Progenitor cell of endocrine pancreas (in vitro differentiated cells): ENCODE measurements at places on chromosomes 1 and 21.

GRCh38 chr1:78645723-78646122 is 3.9 kb upstream of the IFI44 start:
- DNase-seq: no peak

GRCh38 chr1:206905295-206906164 is 8.3 kb downstream of the IL24 start:
- no peak for DNase-seq

DNA sequence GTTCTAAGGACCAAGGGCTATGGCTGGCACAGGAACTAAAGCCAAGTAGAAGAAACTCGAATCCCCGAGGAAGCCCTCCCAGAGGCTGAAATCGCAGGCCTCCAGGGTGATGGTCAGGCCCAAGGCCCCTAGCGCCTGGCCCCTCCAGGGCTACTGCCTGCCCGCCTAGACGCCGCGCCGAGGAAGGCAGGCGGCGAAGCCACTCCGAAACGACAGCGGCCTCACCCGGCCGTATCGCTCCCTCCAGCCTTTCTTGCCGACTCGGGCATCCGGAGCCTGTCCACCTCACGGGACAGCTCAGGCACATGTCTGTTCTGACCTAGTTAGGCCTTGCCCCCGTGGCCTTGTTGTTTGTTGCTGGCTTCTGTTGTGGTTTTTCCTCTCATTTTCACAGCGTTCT is 9.7 kb upstream of the LHX8 start:
- no peak for DNase-seq

DNA sequence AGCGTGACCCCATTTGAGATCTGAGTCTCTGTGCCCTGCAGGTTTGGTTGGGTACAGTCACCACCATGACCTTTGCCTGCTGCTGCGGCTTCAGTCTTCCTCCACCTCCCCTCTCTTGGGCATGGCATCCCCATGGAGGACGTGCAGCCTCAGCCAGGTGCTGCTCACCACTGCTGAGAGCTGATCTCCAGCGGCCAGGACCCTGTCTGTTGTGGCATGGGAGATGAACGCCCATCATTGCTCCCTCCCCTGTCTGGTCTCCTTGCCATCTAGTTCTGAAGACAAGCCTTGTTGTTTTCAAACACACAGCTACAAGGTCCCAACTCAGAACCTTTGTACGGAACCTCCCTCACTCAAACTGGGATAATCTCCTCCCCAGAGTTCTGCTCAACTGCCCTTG is 19.2 kb upstream of the PKP1 start:
- DNase-seq: no peak

GRCh38 chr1:67958472-67958871 is 92.0 kb downstream of the DIRAS3 start:
- no peak for DNase-seq

GRCh38 chr1:24717887-24718650 is 27.2 kb upstream of the CLIC4 start:
- DNase-seq: no peak

GRCh38 chr1:1748686-1749321 is 24.6 kb upstream of the CDK11A start:
- no peak for DNase-seq

DNA sequence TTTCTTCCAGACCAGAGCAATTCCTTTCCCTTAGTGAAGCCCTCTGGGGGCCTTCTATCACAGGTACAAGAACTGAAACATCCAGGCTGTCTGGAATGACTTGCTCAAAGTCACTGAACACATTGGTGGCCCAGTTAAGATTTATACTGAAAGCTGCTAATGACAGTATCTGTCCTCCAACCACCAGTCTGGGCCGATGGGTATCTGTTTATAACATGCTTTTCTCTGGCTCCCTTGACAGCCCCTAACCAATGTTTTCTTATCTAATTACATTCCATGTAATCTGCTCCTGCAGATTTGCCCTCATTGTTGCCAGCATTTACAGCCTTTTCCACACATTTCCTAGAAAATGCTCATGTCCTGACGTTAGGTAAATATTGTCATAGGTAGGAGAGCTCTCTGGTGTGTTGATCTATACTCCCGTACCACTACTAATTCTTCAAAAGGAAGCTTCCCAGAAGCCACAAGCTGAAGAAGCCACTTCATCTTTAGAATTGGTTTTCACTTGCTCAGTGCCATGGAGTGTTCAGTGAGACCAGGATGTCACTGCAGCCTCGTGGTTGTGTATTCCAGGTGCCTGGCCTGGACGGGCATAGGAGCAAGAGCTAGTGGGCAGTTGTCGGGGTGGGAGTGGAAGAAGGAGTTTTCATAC is 163.9 kb downstream of the TSEN15 start:
- DNase-seq: no peak

DNA sequence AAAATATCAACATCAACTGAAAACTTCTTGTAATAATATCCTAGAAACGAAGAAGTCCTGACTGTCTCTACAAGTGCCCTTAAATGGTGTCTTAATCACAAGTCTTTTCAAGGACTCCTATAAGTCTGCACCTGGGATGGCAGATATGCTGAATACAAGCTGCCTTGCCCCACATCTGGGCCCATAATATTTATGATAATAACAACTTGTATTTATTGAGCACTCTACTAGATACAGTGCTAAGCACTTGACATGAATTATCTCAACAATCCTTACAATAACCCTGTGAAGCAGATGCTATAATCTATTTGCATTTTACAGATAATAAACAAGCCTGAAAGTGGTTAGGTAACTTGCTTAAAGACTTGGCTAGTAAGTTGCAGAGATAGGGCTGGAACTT is 78.0 kb upstream of the ZNF648 start:
- DNase-seq: no peak

- no peak for DNase-seq
Measured at GRCh38 chr1:239817801-239818200, 273.9 kb upstream of the FMN2 start.

GRCh38 chr21:25838809-25839208 is 104.0 kb downstream of the GABPA start:
- DNase-seq: no peak

GRCh38 chr21:34894401-34894800 is 154.7 kb downstream of the RUNX1 start:
- no peak for DNase-seq

DNA sequence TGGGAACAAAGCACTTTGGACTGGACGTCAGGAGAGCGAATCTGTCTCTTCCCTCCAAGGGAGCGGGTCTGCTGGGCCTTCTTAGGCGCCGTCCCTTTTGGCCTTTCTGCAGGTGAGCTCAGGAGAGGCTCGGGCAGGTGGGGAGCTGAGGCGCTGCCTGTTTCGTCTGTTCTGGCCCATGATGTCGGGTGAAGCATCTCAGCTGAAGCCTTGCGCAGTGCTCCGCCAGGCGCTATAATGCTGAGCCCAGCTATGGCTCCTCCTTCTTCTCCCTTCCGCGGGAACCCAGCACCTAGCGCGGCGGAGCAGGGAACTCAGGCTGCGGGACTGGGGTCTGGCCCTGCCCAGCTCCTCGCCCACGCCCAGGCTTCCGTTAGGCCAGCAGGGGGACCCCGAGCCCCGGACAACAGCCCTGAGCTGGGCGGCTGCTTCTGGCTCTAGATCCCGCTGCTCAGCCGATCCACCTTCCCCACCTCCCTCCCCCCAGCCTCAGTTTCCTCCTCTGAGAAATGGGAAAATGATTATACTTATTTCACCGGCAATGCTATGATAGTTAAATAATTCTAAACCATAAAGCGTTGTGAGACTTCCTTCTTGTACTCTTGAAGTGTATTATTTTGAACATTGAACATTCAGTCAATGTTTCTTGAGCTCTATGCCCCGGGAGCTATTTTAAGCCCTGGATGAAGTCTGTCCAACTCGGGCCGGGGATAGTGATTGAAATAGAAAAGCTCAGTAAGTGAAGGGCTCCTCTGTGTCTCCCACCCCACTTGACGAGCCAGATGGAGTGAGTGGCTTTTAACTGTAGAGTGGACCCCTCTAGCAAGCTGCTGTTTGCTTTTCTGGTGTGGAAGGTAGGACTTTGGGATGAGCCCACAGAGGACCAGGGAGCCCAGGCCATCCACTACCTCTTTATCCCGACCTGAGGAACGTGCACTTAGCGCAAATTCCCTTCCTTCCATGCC is 9.6 kb upstream of the ADORA1 start:
- DNase-seq: peak; percentile 82

DNA sequence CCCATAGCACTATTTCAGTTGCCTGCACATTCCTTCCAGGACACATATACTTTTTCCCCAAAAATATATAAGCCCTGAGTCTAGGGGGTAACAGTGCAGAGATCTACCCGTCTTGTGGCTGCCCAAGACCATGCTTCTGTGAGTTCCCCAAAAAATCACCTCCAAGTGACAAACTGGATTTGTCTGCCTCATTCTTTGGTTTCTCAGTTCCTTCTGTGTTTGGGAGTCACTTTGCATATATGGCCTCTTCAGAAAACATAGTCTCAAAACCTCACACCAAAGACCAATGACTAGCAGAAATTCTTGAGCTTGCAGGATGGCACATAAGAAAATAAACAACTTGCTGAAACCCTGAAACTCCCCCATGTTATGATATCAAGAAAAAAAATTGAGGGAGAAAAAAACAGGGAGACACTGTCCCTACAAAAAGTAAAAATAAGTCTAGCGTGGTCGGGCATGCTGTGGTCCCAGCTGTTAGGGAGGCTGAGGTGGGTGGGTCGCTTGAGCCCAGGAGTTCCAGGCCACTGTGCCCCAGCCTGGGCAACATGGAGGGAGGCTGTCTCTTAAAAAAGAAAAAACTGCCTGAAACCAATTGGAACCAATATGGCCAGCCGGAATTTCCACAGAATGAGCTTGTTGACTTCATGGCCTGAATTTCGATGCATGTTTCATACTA is 8.0 kb downstream of the JMJD4 start:
- DNase-seq: no peak

DNA sequence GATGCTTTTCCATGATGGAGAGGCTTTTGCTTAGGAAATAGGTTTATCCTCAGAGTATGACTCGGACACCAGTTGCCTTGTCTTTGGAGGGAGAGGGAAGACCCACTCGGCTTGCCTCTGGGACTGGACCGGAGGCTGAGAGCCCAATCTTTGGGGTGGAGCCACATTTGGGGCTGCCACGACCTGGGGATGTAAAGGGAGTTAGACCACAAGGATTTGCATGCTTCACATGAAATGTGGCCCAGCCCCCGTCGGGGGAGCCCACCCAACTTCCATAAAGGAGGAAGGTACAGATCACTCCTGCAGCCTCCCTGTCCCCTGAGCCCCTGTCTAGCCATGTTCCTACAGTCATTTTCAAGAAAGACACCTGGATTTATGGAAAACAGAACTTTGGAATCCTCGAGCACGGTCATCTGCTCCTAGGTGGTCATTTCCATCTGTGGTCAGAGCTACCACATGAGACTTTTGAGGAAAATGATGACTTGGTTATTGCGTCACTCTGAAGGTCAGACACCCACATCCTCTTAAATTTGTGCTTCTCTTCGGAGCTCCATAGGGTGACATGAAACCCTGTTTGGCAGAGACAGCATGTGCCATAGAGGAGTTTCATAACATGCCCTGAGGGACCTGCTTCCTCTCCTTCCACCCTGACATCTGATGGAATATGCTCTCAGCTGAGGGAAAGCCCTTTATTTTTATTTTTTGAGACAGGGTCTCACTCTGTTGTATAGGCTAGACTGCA is 99.4 kb upstream of the SLC45A1 start:
- DNase-seq: no peak
